ENCODE measurements at places on chromosomes 5 and 9. TPM values are rescaled to one million over a fixed set of nuclear protein-coding genes. Genes with fewer than 3 reads are reported as not detected.

Gene SLC22A4
- 1.5 TPM for total RNA-seq

Gene MEIKIN
- not detected for total RNA-seq

Gene ANKRD20A1
- not detected for total RNA-seq

Gene CDK7
- 16.0 TPM for total RNA-seq

Gene FER
- total RNA-seq: 37.5 TPM

Gene FUT7
- not detected for total RNA-seq

Gene TMEM252
- not detected for total RNA-seq

Gene INSYN2B
- total RNA-seq: not detected

Gene PCDHGA9
- 4.9 TPM for total RNA-seq

Gene PCDHGA3
- 3.0 TPM for total RNA-seq

Gene C5orf34
- 0.67 TPM for total RNA-seq

Gene PCDH1
- 12.7 TPM for total RNA-seq

Gene LECT2
- total RNA-seq: not detected

Gene DMRT3
- not detected for total RNA-seq

Gene LEAP2
- not detected for total RNA-seq

Gene PCDHB4
- 1.3 TPM for total RNA-seq

Gene FIBCD1
- 22.0 TPM for total RNA-seq
